ENCODE measurements at places on chromosomes 1 and 21.

DNA sequence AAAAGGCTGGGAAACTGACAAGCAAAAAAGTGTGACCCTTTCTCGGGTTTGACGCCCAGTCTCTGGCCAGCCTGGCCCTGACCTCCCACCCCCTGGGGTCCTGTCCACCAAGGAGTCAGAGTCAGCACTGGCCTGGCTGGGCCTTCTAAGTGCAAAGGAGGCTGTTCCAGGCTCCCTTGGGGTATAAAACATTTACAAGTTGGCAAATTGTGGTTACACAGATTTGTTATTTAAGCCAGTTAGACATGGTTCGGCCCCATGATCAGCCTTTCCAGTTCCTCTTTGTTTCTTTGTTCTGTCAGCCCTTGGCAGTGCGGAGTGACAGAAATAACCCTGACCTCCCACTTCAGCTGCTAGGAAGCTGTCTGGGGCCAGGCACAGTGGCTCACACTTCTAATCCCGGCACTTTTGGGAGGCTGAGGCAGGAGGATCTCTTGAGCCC lies 161.6 kb upstream of the RAB4A start:
- DNase-seq, result no peak

DNA sequence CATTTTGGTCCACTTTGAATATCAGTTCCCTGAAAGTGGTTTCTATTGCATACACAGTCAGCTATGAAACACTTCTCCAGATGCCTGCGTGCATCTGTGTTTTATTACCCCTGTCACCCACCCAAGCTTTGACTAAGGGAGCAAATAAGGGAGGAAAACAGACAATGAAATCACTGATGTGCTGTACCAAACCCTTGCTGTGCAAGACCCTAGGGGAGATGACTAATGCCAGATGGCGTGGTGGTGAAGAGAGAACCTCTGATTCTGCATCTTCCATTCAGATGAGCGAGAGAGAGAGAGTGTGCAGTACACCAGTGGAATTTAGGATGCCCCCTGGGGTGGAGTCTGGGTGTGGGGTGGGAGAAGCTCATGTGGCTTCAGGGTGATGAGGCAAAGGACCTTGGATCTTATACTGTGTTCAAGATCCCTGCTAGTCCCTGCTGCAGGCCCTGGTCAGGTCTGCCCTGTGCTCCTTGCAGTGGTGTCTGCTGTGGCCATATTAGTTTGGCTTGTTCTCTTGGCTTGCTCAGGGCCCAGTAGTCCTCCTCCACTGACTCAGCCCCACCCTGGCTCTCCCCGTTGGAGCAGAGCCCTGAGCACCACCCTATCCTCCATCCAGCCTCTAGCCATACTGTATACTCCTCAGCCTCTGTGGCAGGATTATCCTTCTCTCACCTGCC lies 18.5 kb downstream of the CLCA1 start:
- DNase-seq, result no peak

DNA sequence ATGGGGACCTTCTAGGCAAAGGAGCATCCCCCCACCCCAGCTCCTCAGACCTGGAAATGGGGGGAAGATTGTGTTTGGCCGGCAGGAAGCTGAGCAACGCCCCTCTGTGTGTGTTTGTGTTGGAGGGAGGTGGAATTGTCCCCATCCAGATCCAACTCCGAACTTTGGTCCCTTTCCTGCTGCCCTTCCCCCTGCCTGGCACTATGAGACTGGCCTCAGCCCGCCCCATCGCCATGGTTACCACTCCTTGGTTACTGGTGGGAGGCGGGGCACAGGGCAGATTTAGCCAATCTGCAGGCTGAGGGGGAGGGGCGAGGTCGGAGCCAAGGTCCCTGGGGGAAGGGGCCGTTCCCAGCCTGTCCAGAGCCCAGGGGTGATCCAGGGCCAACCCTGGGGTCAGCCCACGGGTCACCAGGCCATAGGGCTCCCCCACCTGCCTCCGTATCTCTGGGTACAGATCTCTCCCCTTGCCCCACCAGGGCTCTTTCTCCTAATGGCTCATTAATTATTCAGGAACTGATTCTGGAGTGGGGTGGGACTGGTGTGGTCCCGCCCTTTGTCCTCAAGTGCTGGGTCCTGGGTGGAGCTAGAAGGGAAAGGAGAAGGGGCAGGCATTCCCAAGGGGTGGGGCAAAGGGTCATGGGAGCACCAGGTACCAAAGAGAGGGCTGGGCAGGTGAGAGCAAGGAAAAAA lies 15.2 kb downstream of the PTPRF start:
- no peak for DNase-seq

GRCh38 chr1:72184099-72184701 lies 98.1 kb downstream of the NEGR1 start:
- no peak for DNase-seq

GRCh38 chr1:218299416-218299815 lies 14.3 kb downstream of the RRP15 start:
- no peak for DNase-seq

DNA sequence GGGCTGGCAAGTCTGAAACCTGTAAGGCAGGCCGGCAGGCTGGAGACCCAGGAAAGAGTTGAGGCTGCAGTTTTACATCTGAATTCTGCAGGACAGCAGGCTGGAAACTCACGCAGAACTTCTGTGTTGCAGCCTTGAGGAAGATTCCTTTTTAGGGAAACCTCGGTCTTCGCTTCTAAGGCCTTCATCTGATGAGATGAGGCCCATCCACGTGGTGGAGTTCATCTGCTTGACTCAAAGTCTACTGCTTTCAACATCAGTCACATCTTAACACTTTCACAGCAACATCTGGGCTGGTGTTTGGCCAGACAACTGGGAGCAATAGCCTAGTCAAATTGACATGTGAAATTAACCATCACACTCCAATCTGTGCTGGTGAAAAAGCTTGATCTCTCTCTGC lies 57.1 kb downstream of the EVA1C start:
- no peak for DNase-seq

DNA sequence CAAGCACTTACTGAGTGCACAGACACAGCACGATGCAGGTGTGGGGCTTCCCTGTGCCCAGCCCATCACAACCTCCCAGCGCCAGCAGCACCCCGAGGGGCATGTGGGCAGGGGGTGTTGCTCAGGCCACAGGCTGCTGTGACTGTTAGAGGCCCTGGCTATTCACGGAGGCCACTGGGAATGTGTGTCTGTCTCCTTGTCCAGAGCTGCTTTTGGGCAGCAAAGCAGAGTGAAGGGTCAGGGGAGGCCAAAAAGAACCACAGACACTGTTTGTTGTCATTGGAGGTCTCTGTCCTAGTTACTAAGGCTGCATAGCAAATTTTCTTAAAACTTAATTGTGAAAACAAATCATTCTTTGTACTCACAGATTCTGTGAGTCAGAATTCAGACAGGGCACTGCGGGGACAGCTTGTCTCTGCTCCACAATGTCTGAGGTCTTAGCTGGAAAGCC lies 49.6 kb downstream of the TNFRSF8 start:
- no peak for DNase-seq

GRCh38 chr1:3478187-3478586 lies 23.7 kb downstream of the ARHGEF16 start:
- no peak for DNase-seq

- DNase-seq, result no peak
Observed at GRCh38 chr1:104856518-104856917, 1106.8 kb downstream of the AMY1C start.

DNA sequence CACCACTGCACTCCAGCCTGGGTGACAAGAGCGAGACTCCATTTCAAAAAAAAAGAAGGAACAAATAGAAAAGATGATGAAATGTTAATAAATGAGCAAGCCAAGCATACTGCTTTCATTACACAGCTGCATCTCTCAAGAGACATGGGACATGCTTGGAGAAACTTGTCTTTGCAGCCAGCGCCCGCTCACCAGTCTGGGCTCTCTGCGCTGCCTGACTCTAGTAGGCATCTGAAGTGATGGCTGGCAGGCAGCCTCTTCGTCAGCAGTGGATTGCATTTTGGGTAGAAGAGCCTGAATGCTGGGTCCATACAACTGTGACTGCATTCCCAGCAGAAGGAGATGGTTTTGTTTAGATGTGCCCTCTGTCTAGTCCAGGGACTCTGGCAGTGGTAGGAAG lies 48.0 kb downstream of the IL6R start:
- no peak for DNase-seq

- peak; percentile 62 for DNase-seq
Observed at GRCh38 chr1:25642574-25643108, 26.1 kb downstream of the MAN1C1 start.

- DNase-seq, result no peak
Observed at GRCh38 chr1:246750752-246751151, 26.5 kb downstream of the SCCPDH start.

- DNase-seq, result no peak
Observed at GRCh38 chr1:43352881-43353280, 5.9 kb upstream of the CDC20 start.

DNA sequence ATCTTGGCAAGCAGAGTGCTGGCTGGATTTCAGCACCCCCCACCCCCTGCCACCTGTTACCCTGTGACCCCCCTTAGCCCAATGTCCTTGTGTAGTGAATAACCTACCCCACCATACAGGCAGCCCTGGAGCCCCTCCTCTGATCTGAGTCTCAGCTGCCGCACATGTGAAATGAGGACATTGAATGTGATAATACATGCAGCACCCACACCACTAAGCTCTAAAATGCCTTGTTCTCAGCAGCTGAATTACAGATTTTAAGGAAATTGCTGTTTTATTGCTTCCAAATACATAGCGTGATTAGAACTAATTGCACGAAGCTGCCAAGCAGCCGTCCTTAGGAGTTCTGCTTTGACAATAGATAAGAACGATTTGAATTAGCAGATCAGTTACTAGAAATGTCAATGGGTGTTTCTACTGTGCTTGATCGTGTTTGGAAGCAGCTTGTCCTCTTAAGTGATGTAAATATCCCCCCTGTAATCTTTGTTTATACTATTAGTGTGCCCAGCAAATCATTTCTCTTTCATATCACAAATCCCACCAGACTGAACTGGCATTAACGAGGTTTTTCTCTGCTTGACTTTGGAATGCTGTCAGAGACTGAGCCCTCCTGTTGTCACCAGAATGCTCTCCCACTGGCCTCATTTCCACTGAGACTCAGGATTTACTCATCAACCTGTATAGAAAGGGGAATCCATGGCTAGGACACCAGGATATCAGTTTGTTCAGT lies 4.9 kb downstream of the SLAMF8 start:
- DNase-seq, result no peak

All from KG1 (cell line).